ENCODE measurements at places on chromosomes 2 and 18. TPM values are rescaled to one million over a fixed set of nuclear protein-coding genes. Genes with fewer than 3 reads are reported as not detected.

The CHRND gene
- not detected for total RNA-seq

The TMEM198 gene
- total RNA-seq: 0.85 TPM

The CCDC74B gene
- total RNA-seq: 1.5 TPM

The LDAH gene
- total RNA-seq: 21.8 TPM

The ANKRD39 gene
- total RNA-seq: 33.9 TPM

The LIPG gene
- total RNA-seq: not detected

The OTOS gene
- total RNA-seq: not detected

The LRRTM1 gene
- not detected for total RNA-seq

The SCN9A gene
- not detected for total RNA-seq

The GAL3ST2 gene
- 0.22 TPM for total RNA-seq

The NAT8 gene
- total RNA-seq: not detected

The CFAP53 gene
- 0.36 TPM for total RNA-seq

The IL1RL1 gene
- not detected for total RNA-seq

The ATG9A gene
- 62.1 TPM for total RNA-seq

The TUBA4B gene
- not detected for total RNA-seq

The C2orf15 gene
- total RNA-seq: 2.3 TPM

The MALL gene
- total RNA-seq: not detected

The AGXT gene
- total RNA-seq: not detected

The ANKRD36C gene
- 87.0 TPM for total RNA-seq

The THSD7B gene
- not detected for total RNA-seq

The GPR45 gene
- total RNA-seq: not detected

The CTLA4 gene
- 7.3 TPM for total RNA-seq

The TGFBRAP1 gene
- total RNA-seq: 17.8 TPM

The TM4SF20 gene
- not detected for total RNA-seq

The HRH4 gene
- total RNA-seq: 0.22 TPM

The SMYD1 gene
- total RNA-seq: not detected

The SERPINB5 gene
- total RNA-seq: not detected

The IL1R2 gene
- 0.53 TPM for total RNA-seq

The VWC2L gene
- not detected for total RNA-seq

The MRPL30 gene
- 26.5 TPM for total RNA-seq

The NFATC1 gene
- 46.9 TPM for total RNA-seq

The EIPR1 gene
- 34.6 TPM for total RNA-seq

The MC5R gene
- total RNA-seq: 0.17 TPM

The ABCB6 gene
- 14.3 TPM for total RNA-seq

The ARHGAP15 gene
- total RNA-seq: 141 TPM

The NOL4 gene
- total RNA-seq: not detected

The CRYGC gene
- total RNA-seq: not detected

The HAT1 gene
- 52.5 TPM for total RNA-seq

The CKAP2L gene
- total RNA-seq: 40.3 TPM

Measured in activated naive CD8-positive, alpha-beta T cell treated with anti-CD3 and anti-CD28 coated beads, Interleukin-2, amount 10 ng/mL, durations not matched to agents 7 days and 5 days (primary cell).